ENCODE measurements at places on chromosomes 12 and 14.

DNA sequence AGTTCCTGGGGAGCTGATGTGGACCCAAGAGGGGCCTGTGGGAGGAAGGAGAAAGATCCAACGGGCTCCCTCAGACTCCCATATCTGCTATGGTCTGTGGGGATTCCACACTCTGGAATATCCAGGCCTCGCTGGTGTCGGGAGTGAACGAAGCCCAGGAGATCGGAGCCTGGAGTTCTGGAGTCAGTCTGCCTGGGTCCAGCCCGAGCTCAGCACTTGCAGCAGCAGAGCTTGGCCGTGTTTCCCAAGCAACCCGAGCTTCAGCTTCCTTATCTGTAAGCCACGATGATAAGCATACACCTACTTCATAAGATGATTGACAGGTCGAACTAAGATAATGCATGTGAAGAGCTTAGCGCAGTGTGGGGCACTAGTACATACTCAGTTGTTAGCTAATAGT is 10.1 kb downstream of the LTBP2 start:
- DNase-seq = no peak

- no peak for DNase-seq
Measured at GRCh38 chr12:62258941-62259630, 1.1 kb upstream of the USP15 start.

DNA sequence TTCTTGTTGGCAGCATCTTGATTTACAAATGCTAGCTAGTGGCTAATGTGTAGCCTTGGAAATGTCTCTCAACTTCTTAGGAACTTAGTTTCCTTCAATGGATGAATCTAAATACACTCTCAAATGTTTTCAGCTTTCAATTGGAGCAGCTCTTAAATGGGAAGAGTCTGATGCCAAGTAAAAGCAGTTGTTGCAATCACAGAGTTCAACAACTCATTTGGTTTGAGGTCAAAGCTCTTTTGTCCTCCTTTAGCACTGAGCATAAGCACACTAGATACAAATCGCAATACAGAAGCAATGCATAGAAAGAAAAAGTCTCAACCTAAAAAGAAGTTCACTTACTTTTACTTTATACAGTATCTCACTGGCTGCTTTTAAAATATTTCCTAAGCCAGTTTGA is 986.1 kb upstream of the FLRT2 start:
- DNase-seq = no peak

DNA sequence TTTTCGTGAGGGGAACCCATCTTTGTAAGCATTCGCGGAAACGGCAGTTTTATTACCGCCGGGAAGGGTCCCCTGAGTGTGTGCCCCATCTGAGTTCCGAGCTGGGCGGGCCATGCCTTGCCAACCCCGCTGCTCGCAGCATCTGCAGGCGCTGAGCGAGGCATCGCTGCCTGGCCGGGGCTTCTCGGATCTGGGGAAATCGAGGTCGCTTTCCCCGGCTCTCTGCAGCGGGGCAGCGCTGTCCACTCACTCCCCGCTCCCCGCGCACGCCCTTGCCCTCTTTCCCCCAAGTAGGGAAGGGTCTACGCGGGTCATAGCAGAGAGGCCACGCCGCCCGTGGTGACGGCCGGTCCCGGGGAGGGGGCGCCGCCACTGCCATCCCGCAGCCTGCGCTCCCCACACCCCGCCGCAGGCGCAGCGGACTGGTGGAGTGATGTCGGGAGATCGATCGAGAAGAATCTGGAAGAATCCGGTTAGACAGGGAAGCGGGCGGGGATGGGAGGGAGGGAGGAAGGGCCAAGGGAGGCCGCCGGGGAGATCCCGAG is 507 bp upstream of the FKBP4 start:
- peak; percentile 42 for DNase-seq

DNA sequence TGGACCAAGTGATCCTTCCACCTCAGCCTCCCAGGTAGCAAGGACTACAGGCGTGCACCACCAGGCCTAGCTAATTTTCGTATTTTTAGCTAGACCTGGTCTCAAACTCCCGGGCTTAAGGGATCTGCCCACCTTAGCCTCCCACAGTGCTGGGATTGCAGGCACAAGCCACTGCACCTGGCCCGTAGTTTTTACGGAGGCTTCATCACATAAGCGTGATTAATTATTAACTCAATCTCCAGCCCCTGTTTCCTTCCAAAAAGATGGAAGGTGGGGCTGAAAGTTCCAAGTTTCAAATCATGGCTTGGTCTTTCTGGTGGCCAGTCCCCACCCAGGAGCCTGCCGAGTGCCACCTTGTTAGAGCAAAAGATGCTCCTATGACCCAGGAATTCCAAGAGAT is 22.5 kb upstream of the HIF1A start:
- DNase-seq = no peak

DNA sequence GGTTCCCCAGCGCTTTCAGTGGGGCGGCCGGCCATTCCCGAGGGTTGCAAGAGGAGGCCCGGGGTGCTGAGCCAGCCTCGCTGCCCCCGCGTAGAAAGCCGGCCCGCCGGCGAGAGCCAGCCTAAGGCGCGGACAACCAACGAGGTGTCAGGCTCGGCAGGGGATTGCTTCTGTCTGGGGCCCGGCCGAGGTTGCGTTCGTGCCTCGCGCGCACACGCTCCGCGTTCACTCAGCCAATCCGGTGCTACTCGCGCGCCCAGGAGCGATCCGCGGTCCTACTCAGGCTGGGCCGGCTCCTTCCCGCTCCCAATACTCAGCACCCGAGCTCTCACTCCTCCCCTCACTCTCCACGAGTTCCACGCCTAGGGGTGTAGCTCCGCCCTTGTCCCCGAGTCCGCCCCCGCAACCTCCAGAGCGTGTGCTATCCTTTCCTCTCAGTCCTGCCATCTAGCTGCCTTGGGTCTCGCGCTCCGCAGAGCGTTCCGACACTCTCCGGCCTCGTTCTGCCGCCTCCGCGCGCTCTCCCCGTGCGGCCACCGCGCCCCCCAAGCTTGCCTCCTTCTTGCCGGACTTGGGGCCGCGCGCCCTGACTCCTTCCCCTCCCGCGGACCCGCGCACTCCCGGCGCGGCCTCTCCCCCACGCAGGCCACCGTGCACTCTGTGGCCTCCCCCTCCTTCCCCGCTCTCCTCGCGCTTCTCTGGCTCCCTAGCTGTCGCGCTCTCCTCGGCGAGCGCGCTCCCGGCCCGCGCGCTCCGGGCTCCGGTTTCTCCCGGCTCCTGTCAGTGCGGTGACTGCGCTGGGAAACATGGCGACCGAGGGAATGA is at the start of gene GPHN:
Gene GPHN, plus strand, starts transcription at position 426 of the 825 bp plus-strand sequence.
- peak; percentile 93 for DNase-seq

Data from neuronal stem cell (in vitro differentiated cells).